Glomerular endothelial cell (primary cell): ENCODE measurements at places on chromosomes 3 and 15. TPM values are rescaled to one million over a fixed set of nuclear protein-coding genes. Genes with fewer than 3 reads are reported as not detected.

The KLHL6 gene
- 9.5 and 13.0 TPM in 2 replicates for total RNA-seq

The VILL gene
- total RNA-seq, result 6.7 and 7.6 TPM in 2 replicates

The MAP6D1 gene
- total RNA-seq, result 5.3 and 10.0 TPM in 2 replicates

The RTP4 gene
- 0.78 and 4.6 TPM in 2 replicates for total RNA-seq

The SI gene
- total RNA-seq, result not detected in 2 replicates

The SLC6A1 gene
- total RNA-seq, result not detected in 2 replicates

The NOX5 gene
- 0.18 TPM in 1 of 2 replicates, not detected in the other for total RNA-seq

The MINAR1 gene
- 0.29 and 1.5 TPM in 2 replicates for total RNA-seq

The ZMYND10 gene
- 0.12 and 0.44 TPM in 2 replicates for total RNA-seq

The VEPH1 gene
- total RNA-seq, result 68.7 and 80.8 TPM in 2 replicates

The CD80 gene
- not detected in 2 replicates for total RNA-seq

The CEP97 gene
- 3.9 and 6.4 TPM in 2 replicates for total RNA-seq

The NPAP1 gene
- not detected in 2 replicates for total RNA-seq

The SLC2A2 gene
- total RNA-seq, result not detected in 2 replicates

The PARP16 gene
- total RNA-seq, result 4.0 and 9.0 TPM in 2 replicates

DNA sequence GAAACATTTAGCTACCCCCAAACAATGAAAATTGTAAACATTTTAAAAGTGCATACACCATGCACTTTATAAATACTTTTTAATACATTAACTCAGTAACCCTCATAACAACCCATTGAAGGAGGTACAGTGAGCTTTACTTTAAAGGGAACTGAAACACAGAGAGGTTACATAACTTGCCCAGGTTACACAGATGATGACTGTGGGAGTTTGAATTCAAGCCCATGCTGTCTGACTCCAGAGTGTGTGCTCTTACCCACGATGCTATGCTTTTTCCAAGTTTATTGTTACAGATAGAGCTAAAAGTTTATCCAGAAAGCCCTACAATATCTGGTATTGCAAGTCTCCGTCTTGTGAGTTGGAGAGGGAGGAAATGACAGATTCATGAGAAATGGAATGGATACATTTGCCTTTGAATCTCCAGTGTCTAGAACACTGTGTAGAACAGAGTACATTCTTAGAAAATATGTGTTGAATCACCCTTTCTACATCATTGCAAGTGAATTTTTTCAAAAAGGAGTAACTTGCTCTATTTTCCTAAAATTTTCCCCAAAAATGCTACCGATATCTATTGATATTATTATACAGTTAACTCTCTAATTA is 428.3 kb downstream of the NAALADL2 start:
- DNase-seq, result no peak

DNA sequence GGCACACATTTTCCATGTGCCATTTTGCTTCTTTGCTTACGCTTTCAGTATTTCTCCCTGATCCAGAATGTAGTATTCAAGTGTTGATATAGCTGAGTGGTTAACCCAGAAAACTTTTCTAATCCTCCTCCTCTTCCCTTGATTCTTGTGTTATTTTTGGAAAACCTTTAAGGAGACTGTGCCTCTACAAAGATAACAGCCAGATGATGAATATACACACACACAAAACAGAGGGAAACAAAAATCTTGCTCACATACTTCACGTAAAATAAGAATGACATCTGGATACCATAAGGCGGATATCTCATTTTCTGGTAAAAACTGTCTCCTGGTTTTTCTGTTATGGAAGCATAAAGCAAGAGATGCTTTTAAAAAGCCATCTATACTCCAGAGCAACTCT is 295.8 kb upstream of the THBS1 start:
- DNase-seq, result no peak

- no peak for DNase-seq
Measured at GRCh38 chr3:182716114-182716688, 77.1 kb upstream of the ATP11B start.

- no peak for DNase-seq
Measured at GRCh38 chr3:177525987-177526712, 328.9 kb upstream of the TBL1XR1 start.

DNA sequence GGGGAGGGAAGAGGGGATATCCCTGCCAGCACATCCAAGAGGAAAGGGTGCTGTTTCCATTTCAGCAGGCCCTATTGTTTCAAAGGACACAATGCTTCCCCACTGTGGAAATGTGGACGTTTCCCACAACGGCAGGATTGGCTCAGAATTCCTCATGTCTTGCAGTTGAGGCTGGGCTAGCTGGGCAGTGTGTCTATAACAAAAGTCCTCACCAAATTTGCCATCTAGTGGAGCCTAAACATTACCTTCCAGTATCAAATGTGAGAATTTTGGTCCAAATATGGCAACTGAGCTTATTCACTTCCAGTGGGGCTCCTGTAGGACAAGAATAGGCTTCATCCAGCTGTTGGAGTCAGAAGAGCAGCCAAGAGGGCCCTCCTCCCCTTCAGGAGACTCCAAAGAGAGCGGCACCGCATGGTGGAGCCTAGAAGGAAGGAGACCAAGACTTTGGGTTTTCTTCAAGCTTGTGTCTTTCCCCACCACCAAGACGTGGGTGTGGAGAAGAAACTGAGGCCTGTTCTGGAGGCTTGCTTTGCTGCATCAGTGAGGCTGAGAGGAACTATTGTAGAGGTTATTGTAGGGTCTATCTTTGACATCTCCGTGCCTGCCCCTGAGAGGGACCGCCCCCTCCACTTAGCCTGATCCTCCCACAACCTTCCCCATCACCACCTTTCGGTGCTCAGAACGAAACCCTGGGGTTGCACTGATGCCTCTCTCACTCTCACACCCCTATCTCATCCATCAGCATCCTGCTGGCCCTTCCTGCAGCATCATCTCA is 45.3 kb upstream of the SLCO2A1 start:
- DNase-seq, result no peak

DNA sequence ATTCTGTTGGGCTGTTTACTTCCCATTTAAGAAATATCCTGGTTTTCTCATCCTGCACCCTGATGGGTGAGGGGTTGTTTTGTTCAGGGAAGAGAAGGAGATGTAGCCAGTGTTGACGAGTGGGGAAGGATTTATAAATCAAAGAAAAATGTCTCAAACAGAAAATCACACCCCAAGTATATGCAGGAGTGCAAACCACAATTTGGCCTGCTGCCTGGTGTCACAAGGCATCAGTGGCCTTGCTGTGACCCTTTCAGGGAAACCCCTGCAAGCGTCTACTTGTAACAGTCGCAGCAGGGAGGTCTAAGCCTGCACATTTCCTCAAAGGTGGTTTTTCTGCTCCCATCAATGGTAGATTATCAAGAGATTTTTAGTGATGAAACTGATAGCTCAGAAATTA is 132.6 kb upstream of the LRRN1 start:
- DNase-seq, result no peak

- DNase-seq, result no peak
Measured at GRCh38 chr15:84684092-84684491, 26.1 kb upstream of the NMB start.

DNA sequence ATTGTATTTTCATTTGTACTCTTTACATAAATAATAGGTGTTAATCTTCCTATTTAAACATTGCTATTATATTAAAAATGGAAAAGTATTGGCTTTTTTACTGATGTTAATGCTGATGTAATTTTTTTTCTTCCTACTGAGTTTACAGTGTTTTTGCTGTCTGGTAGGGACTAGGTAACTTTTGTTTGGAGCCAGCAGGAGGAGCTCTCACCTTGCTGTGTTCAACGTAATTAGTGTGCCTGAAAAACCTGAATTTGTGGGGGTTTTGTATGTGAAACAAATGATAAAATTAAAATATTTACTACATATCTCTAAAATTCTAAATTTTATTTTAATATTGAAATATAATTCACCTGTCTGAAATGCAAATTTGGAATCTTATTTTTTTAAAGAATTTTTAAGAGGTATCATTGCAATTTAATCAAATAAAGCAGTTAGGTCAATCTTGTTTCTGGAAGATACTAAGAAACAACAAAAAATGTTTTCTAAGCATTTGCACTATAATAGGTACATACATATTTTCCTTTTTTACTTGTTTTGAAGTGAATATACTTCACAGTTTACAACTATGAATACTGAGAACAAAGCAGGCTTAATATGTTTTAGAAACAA is 48.8 kb downstream of the EPHA6 start:
- DNase-seq, result peak; percentile 3

DNA sequence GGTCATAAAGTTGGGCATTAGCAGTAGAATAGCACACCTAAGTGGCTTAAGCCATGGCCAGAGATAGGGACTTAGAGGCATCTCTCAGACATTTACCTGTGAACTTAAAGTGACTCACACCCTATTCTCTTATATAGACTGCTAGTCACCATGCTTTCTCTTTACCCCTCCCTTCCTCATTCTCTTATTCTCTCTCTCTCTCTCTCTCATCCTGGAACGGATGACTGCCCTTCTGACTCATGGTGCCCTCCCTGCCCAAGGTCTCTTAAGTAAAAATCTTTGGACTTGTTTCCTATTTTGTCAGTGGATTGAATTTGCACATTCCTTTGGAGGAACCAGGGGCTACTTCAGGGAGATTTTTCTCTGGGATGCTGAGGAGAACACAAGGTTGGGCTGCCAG is 58.8 kb downstream of the NPAP1 start:
- DNase-seq, result no peak

GRCh38 chr3:113018536-113019181 is 27.9 kb downstream of the GTPBP8 start:
- DNase-seq, result no peak

GRCh38 chr15:99359769-99360168 is 108.5 kb downstream of the LRRC28 start:
- DNase-seq, result no peak

DNA sequence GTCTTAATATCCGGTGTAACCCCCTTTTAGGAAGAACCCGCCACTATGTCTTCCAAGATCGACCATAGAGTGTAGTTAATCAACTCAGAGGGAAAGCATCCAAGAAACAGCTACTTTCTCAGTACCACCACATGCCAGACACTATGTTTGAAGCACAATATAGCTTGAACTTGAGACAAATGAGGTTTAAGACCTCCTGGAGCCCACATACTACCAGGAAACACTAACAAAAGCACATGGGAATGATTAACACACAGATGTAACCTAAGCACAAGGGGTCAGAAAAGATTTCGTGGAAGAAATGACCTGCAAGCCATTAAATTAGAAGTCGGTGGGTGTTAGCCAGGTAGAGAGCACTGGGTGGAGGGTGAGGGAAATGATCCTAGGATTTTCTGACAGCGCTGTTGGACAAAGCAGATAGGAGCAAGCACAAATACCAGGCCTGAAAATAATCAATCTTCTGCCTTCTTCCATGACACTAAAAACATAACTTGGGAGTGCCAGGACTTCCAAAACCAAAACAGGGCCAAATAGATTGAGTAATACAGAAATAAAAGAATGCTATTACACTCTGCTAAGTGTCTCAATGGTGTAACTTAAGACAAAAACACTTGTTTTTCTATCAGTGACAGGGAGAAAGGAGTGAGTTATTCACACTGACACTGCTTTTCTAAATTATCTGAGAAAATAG is 213.7 kb downstream of the FOXP1 start:
- no peak for DNase-seq

- no peak for DNase-seq
Measured at GRCh38 chr15:89117790-89118189, 29.5 kb downstream of the ABHD2 start.

GRCh38 chr3:178275311-178275710 is 260.9 kb upstream of the KCNMB2 start:
- DNase-seq, result no peak

GRCh38 chr3:195583831-195584542 is at the start of gene APOD:
Gene APOD, minus strand, starts transcription at chr3:195583940. Its CDS starts 4,479 bp downstream, at chr3:195579461.
- no peak for DNase-seq

GRCh38 chr3:128648940-128649663 is 1.5 kb downstream of the RPN1 start:
- DNase-seq, result no peak

DNA sequence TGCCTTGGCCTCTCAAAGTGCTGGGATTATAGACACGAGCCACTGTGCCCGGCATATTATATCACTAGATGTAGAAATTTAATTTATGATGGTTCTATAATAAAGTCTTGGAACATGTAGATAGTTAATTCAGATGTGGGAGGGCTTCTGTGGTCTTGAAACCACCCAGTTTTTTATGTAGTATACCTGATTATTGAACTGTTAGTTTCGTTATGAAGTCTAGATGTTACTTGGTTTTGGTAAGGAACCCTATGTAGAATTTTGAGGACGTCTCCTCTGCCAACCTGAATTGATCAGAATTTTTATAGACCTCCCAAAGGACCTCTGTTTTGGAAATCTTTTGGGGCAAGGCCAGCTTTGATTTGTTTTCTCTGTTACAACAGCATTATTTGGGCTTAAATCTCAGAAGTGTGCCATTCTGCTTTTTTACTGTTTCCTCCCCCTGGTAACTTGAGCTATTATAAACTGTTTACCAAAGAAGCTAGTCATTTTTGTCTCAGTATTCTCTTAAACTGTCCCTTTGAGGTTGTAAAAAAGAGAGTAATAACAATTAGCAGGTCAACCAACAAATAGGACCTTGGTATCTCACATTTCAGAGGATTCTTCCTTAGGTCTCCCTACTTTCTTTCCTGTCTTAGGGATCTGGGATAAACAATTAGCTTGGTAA is 20.8 kb downstream of the AKAP13 start:
- DNase-seq, result no peak

GRCh38 chr15:45801543-45801942 is 166.7 kb downstream of the SQOR start:
- no peak for DNase-seq

GRCh38 chr3:193470710-193471109 is 84.0 kb downstream of the ATP13A4 start:
- no peak for DNase-seq

DNA sequence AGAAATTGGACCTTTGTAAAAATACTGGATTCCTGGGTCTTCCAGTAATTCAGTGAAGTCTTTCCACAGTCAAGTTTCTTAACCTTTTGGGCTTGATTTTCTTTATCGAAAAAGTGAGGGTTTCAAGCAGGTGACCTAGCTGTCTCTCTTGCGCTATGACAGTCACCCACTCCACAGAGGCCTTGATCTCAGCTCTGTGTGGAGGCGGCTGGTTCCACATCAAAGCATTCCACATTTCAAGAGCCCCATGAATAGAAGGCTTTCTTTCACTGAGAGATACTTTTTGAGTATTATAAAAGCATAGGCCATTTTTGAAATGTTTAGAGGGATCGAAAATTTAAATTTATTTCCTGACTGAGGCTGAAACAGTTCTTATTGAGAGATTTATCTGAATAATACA is 43.9 kb downstream of the GABRA5 start:
- DNase-seq, result no peak

- no peak for DNase-seq
Measured at GRCh38 chr3:164460851-164461250, 617.4 kb downstream of the SI start.
